ENCODE measurements at places on chromosomes 3 and 15.

DNA sequence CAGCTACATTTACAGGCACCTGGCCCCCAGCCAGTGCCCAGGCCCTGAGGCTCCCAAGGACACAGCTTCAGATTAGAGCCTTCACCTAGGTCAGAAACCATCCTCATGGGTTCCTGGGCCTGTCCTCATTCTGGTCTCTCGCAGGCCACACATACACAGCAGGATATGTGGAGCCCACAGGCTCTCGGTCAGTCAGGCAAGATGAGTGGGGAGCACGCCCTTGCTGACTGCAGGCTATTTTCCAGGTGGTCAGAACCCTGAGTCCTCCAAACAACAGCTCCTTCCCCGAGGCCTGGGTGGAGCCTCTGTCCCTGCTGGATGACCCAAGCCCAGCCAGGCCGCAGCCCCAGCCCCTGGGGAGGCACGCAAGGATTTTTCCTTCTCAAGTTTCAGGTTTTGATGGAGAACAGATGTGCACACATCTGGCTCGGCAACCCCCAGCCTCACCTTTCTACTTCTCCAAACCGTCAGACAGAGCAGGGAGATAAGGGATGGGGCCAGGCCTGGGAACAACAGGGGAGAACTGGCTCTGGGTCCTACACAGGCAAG lies 1.6 kb downstream of the STRA6 start:
- no peak for DNase-seq

DNA sequence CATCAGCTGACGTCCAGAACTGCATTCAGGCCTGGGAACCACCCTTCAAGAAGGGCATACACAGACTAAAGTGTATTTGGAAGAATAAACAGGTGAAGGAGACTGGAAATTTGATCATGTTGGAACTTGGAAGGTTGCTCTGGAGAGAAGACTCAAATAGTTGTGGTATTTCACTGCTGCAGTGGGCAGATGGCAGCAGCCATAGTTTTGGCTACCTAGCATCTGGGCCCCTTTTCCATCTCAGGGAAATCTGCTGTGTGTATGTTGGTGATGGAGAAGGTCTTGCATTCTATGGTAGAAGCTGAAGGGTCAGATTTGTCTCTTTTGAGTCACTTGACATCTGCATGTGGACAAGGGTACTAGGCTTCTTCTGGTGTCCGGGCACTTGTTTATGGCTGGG lies 114.4 kb upstream of the FGF7 start:
- DNase-seq, result no peak

- DNase-seq, result no peak
These were observed 28.9 kb downstream of the SEC22C start for GRCh38 chr3:42552830-42553229.

DNA sequence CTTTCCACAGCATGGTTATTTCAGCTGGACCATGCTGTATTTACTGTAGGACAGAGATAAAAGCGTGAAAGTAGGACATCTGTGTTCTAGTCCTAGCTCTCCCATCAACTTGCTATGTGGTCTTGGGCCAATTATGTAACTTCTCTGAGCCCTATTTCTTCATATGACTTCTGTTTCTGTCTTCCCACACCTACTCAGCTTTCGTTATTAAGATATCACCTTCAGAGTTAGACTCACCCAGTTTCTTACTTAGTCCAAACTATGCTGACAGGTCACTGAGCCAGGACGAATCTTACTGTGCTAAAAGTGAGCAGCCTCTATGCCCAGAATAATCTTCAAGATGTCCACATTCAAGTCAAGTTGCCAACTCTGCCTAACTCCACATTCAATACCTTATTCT lies 283.7 kb downstream of the IL5RA start:
- no peak for DNase-seq

GRCh38 chr15:99123713-99124451 lies 19.0 kb downstream of the SYNM start:
- no peak for DNase-seq

DNA sequence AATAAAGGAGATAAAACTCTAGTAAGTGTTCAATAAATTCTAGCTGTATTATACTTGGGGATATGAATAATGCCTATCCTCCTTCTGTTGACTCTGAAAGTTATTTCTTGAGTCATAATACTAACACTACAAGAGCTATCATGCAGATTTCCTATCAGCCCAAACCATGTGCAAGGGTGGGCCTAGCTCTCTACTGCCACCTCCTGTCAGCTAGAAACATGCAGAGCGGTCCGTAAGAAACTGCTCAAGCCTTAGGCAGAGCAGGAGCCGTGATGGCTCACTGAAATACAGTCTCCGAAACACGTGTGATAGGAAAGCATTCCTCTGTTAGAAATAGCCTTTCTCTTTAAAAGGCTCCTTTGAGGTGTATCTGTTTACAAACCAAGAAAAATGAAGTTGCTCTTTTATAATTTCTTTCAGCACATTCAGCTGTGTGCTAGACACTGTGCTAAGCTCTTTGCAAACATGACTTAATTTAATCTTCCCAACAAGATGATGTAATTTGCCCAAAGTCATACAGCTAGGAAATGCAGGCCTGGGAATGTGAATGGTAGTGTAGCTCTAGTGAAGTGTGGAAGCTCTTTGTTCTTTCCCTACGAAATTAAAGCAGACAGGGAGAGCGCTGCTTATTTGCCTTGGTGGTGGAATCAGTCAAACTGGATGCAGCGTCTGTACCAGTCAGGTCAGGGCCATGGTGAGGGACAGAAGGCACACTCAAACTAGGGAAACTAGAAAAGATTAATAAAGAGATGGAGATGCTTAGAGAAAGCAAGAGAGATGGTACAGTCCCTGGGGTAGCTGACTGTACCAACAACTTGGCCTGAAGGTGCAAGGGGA lies 43.1 kb downstream of the MTHFS start:
- DNase-seq, result peak; percentile 17

- no peak for DNase-seq
These were observed 257.9 kb downstream of the UACA start for GRCh38 chr15:70505411-70505919.

GRCh38 chr15:68056097-68056865 lies 2.2 kb downstream of the PIAS1 start:
- DNase-seq, result no peak

DNA sequence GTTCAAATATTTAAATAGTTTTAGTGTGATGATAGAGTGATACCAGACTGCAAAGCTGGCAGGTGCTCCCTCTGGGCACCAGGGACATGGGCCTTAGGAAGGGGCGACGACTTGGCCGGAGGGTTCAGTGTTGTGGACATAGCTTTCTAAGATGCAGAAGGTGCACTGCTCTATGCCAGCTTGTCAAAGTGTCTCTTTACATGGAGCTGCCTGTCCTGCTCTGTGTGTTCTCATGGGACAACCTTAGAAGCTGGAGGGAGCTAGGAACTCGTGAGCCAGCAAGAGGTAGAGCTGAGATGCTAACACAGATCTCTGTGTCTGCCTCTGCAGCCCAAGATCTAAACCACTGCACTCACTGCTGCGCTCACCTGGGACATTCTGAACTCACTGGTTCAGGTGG lies 77.8 kb downstream of the SENP2 start:
- DNase-seq, result no peak

GRCh38 chr15:84982301-84982920 lies 755 bp downstream of the PDE8A start:
- DNase-seq, result no peak

- no peak for DNase-seq
These were observed at the start of gene THBS1 for GRCh38 chr15:39580485-39581241. Gene THBS1 (plus strand): TSS chr15:39581079. CDS start chr15:39581858, 779 bp downstream.

DNA sequence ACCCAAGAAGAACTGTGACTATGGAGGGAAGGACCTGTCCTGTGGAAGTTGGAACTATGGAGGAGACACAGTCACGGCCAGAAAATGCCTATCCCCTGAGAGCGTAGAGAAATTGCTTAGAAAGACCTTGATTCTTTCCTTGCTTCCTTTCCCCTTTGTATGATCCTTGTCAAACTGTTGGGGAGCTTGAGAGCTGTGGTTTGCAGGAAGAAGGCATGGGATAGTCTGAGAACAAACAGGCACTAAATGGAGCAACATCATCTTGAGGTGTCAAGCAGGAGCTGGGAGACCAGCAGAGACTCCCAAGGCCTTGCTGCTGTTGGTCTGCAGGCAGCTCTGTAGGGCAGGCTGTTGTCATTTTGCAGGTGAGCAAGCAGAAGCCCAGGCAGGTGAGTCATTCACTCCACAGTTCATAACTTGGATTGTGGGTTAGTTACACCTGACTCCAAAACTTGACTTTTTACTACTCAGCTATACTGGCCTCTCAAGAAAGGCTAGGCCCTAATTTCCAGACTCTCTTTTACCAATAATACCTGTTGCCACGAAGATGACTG lies 298.9 kb downstream of the LRTM1 start:
- no peak for DNase-seq

- no peak for DNase-seq
These were observed 952 bp upstream of the CHST2 start for GRCh38 chr3:143118630-143119008.

- DNase-seq, result no peak
These were observed 218.4 kb upstream of the MLF1 start for GRCh38 chr3:158352551-158352950.

- DNase-seq, result no peak
These were observed 98.2 kb downstream of the DCLK3 start for GRCh38 chr3:36666166-36666565.

DNA sequence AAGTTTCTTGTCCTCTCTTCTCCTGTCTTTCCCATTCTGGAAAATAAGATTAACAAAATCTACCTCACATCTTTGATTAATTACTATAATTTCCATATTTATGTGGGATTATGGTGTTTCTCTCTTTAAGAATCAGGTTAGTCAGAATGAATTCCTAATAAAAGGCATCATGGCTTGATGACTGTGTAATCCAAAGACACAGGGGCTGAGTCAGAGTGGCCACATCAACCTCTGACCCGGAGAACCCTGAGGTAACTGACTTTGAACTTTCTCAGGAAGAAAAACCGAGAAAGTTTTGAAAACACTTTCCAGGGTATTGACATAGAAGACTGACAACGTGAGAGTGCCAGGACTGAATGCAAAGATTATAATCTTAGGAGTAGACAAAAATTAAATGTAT lies 170.3 kb upstream of the MCTP2 start:
- DNase-seq, result no peak

DNA sequence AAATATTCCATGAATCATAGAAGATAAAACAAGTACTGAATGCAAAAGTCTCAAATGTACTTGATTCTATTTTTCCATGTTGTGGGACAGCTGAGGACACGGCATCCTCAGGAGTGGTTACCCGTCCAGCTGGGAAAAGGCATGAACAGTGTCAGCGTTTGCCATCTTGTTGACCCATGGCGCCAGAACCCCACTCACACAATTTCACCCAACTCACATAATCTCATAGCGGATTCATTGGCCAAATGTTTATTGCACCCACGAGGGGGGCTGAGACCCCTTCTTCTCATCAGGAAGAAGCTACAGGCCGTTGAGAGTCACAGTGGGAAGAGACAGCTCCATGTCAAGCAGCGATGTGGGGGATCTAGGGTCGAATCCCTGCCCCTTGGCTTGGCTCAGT lies 72.9 kb downstream of the OCA2 start:
- no peak for DNase-seq

DNA sequence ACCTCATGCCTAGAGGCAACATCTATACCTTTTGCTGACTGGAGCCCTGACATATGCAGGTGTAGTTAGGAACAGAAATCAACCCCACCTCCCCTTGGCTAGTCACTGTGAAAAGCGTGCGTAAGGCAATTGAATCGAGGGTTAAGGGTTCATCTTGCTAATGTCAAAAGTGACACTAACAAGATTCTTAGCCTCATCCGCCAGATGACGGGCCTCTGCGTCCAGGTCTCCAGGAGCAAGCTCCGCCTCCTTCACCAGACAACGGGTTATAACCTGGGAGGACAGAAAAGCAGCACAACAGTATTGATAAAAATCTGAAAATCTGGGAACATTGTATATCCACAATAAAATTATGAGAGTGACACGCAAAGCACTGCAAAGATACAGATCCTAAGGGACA lies 4.7 kb downstream of the SELENOS start:
- no peak for DNase-seq

DNA sequence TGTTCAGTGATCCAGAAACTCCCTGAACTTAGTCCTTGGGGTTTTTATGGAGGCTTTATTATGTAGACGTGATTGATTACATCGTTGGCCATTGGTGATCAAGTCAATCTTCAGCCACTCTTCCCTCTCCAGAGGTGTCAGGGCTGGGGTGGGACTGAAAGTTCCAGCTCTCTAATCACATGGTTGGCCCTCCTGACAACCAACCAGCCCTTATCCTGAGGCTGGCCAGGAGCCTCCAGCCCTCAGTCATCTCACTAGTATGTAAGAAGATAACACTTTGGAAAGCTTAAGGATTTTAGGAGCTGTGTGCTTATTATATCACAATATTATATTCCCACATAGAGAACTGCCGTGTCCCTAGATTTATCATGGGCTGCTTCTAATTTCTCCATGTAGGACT lies 142.3 kb downstream of the VPS8 start:
- no peak for DNase-seq

- no peak for DNase-seq
These were observed 354 bp upstream of the KLHL24 start for GRCh38 chr3:183635107-183635430.

GRCh38 chr15:31598620-31599019 lies 272.0 kb downstream of the KLF13 start:
- DNase-seq, result no peak

DNA sequence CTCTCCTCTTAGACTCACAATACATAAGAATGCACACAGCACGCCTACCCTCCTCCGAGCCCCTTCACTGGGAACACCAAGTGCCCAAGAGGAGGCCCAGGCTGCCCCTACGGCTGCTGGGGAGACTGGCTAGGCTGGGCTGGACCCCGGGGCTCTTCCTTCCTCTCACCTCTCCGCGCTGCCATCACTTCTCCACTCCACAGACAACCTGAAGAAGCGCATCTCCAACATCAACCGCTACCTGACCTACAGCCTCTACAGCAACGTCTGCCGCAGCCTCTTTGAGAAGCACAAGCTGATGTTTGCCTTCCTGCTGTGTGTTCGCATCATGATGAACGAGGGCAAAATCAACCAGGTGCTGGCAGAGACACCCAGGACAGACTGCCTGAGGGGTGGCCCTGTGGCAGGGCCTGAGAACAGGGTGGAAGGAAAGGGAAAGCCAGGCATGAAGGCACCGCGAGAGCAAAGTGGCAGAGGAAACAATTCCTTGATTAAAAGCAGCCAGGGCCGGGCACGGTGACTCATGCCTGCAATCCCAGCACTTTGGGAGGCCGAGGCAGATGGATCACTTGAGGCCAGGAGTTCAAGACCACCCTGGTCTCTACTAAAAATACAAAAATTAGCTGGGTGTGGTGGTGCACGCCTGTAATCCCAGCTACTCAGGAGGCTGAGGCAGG lies 51.6 kb downstream of the SEMA3G start:
- DNase-seq, result no peak

DNA sequence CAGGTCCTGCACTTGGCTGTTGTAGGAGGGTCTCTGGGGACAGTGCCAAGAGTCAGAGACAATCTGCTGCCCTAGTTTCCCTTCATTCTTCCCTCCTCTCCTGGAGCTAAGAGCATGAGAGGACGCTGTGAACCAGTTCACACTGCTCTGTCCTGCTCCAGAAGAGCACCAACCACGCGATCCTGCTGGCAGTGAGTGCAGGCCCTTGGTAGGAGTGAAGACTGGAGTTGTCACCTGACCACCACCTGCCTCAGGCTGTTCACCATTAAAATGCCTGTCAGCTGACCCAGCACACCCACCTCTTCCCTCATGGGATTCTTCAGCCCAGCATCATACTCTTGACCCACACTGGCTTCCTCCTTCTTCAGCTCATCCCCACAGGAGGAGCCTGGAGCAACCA lies 2.9 kb downstream of the TM6SF1 start:
- no peak for DNase-seq

GRCh38 chr15:90685591-90686434 lies 31.3 kb upstream of the BLM start:
- no peak for DNase-seq

GRCh38 chr15:74792227-74793016 lies 10.5 kb downstream of the CSK start:
- no peak for DNase-seq

Measured in activated CD4-positive, CD25-positive, alpha-beta regulatory T cell treated with anti-CD3 and anti-CD28 coated beads, Interleukin-2, amount 50 U/mL, for 16 hours (primary cell).